MG63 (cell line): ENCODE measurements at places on chromosomes 12 and 14. TPM values are rescaled to one million over a fixed set of nuclear protein-coding genes. Genes with fewer than 3 reads are reported as not detected.
A peak's percentile ranks its signal among the peaks of the same experiment; 100 is the strongest.

The CCDC38 gene
- total RNA-seq: 0.12 and 0.16 TPM in 2 replicates

GRCh38 chr14:88130057-88130432 lies 125.1 kb downstream of the GPR65 start:
- DNase-seq: no peak

The CLEC9A gene
- not detected in 2 replicates for total RNA-seq

DNA sequence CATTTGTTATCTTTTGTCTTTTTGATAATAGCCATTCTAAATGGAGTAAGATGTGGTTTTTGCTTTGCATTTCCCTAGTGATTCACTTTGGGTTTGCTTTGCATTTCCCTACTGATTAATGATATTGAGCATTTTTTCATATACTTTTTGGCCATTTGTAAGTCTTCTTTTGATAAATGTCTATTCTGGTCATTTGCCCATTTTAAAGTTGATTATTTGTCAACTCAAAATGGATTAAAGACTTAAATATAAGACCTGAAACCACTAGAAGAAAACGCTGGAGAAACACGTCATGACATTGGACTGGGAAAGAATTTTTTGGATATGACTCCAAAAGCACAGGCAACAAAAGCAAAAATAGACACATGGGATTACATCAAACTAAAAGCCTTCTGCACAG lies 148.0 kb downstream of the APAF1 start:
- no peak for DNase-seq

DNA sequence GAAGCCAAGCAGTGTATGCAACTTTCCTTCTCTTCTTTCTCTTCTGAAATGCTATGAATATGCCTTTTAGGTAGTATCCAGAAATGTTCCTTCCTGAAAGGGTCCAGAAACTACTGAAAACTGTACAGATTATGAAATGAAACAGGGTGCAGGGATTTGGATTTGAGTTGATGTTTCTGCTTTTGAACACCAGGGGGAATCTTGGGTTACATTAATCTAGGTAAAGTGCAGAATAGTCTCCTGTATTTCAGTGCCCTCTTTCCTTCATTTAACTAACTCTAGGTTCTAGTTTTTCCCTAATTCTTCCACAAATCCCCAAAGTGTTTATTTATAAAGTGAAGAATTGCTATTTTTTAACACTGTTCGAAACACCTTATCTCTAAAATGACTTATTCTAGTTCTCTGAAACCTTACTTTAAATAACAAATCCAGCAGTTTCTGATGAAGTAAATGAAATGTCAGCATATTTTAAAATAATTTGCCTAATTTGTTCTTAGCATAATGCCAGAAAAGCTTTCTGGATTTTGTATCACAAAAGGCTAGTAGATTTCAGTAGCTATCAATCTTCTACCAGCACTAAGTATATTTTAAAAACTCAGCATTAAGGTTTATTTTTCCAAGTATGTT lies 111.9 kb downstream of the LRRK2 start:
- no peak for DNase-seq

DNA sequence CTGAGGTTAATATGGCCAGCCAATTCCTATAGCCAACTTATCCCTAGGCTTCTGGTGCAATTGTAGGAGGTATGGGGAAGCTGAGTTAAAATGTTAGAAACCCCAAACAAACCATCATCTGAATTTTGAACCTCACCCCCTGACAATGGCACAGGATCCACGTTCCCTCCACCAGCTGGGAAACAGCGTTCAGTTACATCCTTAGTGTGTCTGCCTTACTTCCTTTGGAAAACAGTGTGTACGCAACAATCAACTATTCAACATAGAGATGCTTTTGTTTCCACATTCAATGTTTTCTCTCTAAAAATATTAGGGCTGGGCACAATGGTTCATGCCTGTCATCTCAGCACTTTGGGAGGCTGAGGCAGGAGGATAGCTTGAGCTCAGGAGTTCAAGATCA lies 203.4 kb downstream of the TTC7B start:
- DNase-seq: no peak

- no peak for DNase-seq
Measured at GRCh38 chr12:67482751-67483661, 165.5 kb upstream of the DYRK2 start.

The BCL2L14 gene
- not detected in 2 replicates for total RNA-seq

GRCh38 chr14:75310295-75311111 lies 31.9 kb downstream of the FOS start:
- DNase-seq: peak; percentile 55

The SPIC gene
- total RNA-seq: not detected in 2 replicates

The TC2N gene
- 0.53 TPM in 1 of 2 replicates, not detected in the other for total RNA-seq

DNA sequence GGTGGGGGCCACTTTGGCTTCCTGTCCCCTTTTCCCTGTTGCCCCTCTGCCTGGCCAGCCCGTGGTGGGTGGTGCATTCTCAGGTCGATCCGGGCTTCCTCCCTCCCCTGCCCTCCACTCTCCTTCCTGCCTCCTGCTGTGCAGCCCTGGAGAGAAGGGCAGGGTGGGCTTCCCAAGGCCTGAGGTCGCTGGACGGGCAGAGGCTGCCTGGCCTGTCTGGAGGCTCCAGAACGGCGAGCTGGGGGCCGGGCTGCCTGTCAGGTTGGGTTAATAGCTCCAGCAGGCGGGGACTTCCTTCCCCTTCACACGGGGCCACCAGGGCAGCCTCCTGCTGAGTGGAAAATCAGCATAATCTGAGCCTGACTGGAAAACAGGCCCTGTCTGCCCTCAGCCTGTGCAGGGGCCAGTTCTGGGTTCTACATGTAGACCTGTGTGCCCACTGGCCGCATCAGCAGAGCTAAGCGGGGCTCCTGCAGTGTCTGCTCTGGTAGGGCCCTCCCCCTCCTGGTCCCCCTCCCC lies 11.3 kb downstream of the KIF26A start:
- DNase-seq: peak; percentile 29

DNA sequence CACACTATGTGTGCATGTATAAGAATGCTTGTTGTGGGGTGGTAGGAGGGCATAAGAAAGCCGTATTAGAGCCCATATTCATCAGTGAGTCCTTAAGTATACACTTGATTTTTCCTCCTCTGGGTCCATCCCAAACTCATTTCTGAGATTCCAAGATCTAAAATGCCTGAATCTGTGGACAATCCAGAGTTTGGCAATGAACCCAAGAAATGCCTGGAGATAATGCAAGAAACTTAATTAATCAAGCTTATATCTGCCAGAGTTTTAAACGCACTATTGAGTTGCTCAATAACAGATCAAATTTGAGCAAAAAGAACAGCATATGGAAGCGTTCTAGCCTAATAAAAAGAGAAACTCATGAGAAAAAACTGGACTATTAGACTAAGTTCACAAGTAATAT lies 143.4 kb upstream of the NAV3 start:
- DNase-seq: no peak

GRCh38 chr12:4069670-4070010 lies 196.4 kb upstream of the PARP11 start:
- no peak for DNase-seq
